GM03348 (cell line): ENCODE measurements at places on chromosomes 2 and 18.
A peak's percentile ranks its signal among the peaks of the same experiment; 100 is the strongest.

GRCh38 chr2:81234711-81235110 is 930.2 kb upstream of the LRRTM1 start:
- no peak for DNase-seq

- DNase-seq, result no peak
These were observed 41.2 kb downstream of the SLC9A2 start for GRCh38 chr2:102660574-102660973.

GRCh38 chr18:5975111-5976002 is 80.0 kb upstream of the TMEM200C start:
- peak; percentile 80 for DNase-seq

DNA sequence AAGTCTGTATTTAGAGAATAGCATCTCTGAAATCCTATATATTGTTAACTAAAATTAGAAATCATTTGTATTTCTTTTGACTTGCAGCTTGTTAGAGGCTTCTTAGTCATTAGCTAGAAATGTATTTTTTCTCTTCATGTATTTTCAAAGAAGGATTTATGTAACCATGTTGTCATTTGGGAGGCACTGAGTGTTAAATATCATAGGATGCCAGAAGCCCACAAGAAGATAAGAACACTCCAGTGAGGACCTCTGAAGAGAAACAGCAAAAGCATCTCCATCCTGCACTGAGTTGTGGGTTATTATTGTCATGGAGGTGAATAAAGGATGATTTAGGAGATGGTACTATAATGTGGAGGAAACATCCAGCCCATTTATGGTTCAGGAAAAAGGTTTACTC is 93.5 kb downstream of the UBE2E3 start:
- DNase-seq, result peak; percentile 6

GRCh38 chr2:10441948-10442347 is 6.2 kb downstream of the ODC1 start:
- DNase-seq, result no peak

- DNase-seq, result peak; percentile 57
These were observed 16.7 kb downstream of the CPSF3 start for GRCh38 chr2:9440058-9440727.

DNA sequence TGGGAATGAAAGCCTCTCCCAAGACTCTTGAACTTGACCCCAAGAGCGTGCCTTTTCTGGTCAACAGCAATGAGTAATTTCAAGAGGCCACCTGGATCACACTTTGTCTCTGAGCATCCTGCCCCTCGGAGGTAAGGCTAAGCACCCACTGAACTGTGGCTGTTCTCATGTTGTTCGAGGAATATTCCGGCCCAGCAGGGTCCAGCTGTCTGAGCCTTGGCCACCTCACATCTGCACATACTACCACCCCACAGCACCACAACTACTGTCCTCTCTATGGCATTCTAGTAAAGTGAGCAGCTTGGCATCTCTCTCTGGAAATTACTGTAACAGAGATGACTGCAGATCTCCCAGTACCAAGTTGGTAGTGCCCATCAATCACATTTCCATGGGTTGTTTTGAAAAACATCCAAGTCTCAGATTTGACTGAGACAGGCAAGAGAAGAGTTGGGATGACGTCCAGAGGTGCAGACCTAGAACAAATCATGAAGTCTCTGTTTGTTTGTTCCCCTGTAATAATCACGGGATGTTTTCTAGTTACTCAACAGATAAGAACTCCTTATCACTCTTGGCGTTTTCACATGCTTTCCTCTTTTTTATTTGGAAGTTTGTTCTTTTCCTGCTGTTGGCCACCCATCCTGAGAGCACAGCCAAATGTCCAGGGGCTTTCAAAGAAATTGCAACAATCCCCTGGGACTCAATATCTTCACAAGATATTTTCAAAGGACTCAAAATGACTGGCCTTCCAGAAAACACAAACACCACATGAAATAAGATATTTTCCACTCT is 336.0 kb upstream of the TNP1 start:
- DNase-seq, result no peak

DNA sequence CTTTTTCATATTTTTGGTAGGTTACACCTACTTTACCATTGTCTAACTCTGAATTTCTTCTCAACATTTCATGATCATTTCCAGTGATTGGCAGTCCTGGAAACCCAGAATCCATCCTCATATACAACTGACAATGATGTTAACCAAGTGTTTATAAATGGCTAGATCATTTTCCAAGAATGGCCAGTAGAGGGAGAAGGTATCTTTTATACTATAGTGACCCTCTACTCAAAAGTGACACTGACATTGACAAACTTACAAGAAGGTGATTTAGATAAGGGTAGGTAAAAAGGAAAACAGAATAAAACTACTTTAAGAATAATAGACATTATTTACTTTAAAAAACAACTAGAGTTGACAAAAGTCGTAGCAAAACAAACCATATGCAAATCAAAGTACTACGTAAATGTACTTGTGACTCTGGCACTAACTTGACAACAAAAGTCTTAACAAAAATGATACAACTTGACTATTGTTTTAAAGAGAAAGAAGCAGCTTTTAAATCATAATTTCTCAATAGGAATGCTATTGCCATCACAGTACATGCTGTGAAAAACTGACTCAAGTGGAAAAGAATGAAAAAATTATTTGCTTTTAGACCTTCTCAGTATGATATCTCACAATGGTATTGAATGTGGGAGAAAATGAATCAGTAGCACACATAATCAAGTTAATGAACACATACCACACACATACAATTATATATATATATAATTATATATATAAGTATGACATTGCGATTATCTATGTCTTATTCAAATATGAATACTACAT is 76.6 kb upstream of the GRB14 start:
- DNase-seq, result peak; percentile 14

- DNase-seq, result peak; percentile 50
These were observed 19.6 kb downstream of the UGP2 start for GRCh38 chr2:63861220-63861822.

- DNase-seq, result no peak
These were observed 134.2 kb downstream of the RIF1 start for GRCh38 chr2:151543876-151544275.

DNA sequence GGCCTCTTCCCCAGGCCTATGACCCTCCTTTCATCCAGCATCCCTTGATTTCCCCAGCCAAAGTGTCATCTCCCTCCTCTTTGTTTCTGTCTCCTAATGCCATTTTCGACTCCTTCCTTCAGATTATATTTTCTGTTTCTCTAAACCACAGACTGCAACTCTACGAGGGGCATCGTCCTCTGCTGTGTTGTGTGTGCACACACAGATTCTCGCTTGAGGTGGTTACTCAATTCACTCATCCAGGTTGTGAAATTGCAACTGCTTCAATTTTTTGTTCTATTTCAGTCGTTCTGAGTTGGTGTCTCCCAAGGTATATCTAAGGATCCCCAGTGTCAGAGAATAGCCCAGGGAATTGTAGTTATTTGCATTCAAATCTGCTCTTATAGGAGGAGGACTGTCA is 113.5 kb upstream of the NDUFV2 start:
- no peak for DNase-seq

- no peak for DNase-seq
These were observed 400.3 kb downstream of the NCKAP5 start for GRCh38 chr2:133167990-133168389.

DNA sequence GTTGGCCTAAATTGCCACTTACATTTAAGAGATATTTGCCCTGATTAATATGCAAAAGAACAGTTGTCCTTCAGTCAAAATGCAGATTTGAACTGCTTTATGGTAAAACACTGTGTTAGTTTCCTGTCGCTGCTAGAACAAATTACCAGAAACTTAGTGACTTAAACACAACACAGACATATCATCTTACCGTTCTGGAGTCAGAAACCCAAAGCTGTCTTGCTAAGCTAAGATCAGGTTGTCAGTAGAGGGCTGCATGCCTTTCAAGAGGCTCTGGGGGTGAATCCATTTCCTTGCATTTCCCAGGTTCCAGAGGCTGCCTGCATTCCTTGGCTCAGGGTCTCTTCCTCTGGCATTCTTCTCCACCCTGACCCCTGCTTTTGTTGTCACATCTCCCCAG is 149.5 kb downstream of the FAM161A start:
- no peak for DNase-seq

DNA sequence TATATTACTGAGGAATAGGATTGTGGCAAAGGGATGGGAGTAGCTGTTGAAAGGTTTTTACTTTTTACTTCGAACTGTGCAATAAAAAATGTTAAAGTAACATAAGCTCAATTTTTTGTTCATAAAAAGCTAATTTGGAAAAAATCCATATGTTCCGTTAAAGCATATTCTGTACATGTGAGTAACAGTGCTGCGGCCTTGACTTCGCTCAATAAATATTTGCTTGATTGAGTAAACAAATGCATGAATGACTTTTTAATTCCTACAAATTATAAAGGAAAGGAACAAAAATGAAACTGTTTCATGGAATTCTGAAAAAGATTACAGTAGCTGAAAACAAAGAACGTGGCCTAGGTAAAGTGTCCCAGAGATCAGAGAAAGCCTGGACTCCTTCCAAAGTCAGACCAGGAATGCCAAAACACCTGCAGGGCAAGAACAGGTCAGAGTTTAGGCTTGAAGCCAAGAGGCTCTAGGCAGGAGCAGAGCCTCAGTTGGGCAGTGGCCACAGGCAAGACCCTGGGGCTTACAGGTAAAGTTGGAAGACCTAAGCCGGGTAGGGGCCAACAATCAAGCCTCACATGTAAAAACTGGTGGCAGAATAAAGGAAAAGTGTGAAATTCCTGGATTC is 44.3 kb upstream of the FIGN start:
- DNase-seq, result no peak

DNA sequence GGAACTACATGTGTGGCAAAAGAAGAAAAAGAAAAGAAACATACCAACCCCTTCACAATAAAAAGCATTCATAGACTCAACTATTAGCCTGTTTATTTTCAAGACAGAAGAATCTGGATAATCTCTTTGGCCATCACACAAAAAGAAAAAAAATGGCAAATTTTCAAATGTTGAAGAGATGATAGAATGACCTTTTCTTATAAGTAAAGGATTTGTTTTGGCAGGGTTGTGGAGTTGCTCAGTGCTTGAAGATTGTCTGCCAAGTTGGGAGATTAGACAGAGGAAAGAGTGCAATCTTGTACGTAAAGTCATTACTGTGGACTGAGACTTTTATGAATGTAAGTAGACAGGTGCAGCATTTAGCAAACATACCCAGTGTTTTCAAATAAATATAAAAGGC is 18.5 kb upstream of the FAM171B start:
- DNase-seq, result no peak

DNA sequence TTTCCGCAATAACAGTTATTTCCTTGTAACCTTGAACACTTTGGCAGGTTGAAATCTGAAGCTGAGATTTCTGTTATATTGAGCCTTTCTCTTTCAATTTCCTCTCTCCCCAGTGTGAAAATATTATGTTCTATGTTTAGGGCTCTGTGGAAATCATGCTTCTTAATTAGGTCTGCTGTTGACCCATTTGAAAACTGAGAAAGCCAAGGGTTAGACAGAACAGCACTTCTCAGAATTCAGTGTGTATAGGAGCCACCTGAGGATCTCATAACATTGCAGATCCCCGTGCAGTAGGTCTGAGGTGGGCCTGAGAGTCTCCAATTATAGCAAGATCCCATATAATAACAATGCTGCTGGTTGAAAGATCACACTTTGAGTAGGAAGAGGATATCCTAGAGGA is 230.2 kb upstream of the NT5C1B start:
- DNase-seq, result no peak

DNA sequence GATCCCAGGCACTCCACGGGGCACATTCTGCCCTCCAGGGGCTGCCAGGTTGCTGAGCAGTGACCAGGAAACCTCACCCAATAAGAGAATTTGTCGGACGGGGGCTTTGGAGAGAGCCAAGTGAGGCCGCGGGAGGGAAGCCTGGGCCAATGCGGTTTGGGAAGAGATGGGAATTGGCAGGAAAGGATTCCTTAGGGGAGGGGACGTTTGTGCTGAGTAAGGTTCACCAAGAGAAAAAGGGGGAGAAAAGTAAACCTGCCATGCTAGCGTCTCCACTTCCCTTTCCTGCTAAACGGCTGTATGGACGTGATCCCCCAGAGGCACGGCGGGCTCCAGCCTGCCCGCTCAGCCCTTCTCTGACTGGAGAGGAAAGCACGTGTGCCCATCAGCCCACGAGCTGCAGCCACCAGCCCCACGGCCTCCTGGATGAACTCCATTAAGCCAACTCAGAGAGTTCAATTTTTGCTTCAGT is 194.4 kb upstream of the ID2 start:
- DNase-seq, result no peak

GRCh38 chr18:21741562-21742314 is 1.1 kb downstream of the MIB1 start:
- DNase-seq, result peak; percentile 9

DNA sequence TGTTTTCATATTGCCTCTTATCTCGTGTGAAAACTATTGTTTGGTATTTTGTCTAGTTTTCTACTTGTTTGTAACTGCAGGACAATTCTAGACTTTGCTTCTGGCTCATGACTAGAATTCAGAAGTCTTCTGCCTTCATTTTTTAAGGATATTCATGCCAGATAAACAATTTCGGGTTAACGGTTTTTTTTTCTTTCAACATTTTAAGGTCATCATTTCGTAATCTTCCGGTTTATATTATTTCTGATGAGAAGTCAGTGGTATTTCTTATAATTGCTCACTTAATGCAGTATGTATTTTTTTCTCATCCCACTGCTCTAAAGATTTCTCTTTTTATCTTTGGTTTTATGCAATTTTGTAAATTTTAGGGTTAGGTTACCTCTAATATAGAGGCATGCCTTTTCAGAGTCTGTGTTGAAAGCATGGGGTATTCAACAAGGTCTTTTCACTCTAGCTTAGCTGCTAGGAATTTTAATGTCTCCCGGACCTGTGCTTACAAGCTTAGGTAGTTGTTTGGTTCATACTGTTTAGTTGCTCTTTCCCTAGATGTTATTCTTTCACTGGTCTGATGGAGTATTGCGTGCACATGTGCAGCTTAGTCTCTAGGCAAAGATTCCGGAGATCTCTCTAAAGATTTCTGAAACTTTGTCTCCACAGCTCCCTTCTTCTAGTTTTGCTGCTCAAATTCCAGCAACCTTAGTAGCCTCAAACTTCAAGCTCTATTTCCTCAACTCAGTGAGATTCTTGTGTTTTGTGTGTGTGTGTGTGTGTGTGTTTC is 198.1 kb downstream of the MCFD2 start:
- no peak for DNase-seq

GRCh38 chr2:209147981-209148380 is 275.9 kb upstream of the MAP2 start:
- no peak for DNase-seq

- no peak for DNase-seq
These were observed 26.2 kb downstream of the HPCAL1 start for GRCh38 chr2:10328670-10329579.

GRCh38 chr2:208320686-208321085 is 54.6 kb downstream of the PIKFYVE start:
- peak; percentile 61 for DNase-seq
